GM10248 (cell line): ENCODE measurements at places on chromosomes 6 and 20.

DNA sequence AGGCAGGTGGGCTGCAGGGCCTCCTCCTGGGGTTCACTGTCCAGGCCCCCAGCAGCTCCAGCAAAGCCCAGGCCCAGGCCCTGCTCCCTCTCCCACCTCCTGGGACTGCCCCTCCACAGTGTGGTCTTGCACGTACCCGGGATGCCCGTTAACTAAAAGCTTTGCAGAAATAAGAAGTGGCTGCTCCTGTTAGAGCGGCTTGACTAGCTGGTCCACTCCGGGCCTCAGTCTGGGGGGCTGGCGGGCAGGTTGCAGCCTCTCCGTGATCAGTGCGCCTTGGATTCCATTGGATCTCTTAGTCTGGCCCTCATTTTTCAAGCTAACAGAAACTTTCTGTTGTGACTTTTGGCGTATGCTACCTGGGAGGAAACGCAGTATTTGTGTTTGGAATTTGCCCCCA lies 26.9 kb downstream of the SLCO4A1 start:
- no peak for DNase-seq

DNA sequence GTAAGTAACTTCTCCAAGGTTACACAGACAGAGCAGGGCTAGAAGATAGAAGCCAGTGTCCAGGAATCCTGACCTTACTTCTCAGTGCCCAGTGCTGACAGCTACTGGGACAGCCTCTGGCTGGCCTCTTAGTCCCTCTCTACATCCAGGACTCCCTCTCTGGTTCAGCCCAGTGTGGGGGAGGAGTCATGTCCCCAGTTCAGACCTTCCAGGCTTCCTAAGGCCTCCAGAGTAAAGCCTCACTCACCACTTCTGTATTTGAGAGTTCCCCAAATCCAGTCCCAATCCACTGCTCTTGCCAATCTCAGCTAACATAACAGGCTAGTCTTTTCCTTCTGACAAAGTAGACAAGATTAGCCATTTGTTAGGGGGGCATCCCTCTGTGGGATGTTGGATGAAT lies 36.9 kb upstream of the EPB41L1 start:
- DNase-seq, result no peak

- DNase-seq, result no peak
These were observed 651.6 kb upstream of the MARCKS start for GRCh38 chr6:113205553-113205952.

GRCh38 chr20:62469352-62469751 lies 6.4 kb downstream of the GATA5 start:
- no peak for DNase-seq

GRCh38 chr6:142444376-142444775 lies 142.6 kb downstream of the ADGRG6 start:
- DNase-seq, result no peak

DNA sequence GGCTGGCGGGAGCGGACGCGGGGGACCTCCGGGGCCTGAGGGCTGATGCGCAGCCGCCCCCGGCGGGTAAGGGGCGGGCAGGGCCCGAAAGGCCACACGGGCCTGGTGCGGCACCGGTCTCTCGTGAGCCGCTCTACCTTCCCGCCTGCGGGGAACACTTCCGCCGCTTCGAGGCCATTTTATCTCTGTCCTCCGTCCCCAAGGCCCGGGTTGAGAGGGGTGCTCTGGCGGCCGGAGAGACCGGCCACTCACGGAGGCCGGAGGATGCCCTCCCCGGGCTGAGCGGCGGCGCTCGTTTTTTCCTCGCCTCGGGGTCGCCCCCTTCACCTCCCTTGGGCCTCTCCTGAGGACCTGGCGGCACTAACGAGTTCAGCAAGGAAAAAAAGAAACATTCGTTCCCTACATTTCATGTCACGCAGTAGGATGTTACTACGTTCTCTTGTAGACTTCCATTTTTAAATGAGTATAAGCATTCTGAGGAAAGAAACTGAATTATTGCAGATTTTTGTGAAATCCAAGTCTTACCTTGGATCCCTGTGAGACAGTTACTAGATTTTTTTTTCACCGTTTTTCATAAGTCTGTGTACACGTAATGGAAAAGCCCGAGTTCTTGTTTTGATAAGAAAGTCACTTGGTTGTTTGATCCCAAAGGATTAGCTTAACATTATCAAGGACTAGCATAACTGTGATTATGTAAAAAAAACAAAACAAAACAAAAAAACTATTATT lies 575 bp downstream of the WTAP start:
- DNase-seq, result peak; percentile 57
